ENCODE measurements at places on chromosomes 11 and 22.
A peak's percentile ranks its signal among the peaks of the same experiment; 100 is the strongest.

- peak; percentile 65 for DNase-seq
Measured at GRCh38 chr11:34564406-34564805, 50.8 kb upstream of the ELF5 start.

GRCh38 chr11:27873664-27874063 lies 173.4 kb upstream of the BDNF start:
- no peak for DNase-seq

- DNase-seq: no peak
Measured at GRCh38 chr11:108751444-108751843, 86.6 kb downstream of the DDX10 start.

GRCh38 chr11:47997063-47998053 lies 17.0 kb downstream of the PTPRJ start:
- DNase-seq: no peak

DNA sequence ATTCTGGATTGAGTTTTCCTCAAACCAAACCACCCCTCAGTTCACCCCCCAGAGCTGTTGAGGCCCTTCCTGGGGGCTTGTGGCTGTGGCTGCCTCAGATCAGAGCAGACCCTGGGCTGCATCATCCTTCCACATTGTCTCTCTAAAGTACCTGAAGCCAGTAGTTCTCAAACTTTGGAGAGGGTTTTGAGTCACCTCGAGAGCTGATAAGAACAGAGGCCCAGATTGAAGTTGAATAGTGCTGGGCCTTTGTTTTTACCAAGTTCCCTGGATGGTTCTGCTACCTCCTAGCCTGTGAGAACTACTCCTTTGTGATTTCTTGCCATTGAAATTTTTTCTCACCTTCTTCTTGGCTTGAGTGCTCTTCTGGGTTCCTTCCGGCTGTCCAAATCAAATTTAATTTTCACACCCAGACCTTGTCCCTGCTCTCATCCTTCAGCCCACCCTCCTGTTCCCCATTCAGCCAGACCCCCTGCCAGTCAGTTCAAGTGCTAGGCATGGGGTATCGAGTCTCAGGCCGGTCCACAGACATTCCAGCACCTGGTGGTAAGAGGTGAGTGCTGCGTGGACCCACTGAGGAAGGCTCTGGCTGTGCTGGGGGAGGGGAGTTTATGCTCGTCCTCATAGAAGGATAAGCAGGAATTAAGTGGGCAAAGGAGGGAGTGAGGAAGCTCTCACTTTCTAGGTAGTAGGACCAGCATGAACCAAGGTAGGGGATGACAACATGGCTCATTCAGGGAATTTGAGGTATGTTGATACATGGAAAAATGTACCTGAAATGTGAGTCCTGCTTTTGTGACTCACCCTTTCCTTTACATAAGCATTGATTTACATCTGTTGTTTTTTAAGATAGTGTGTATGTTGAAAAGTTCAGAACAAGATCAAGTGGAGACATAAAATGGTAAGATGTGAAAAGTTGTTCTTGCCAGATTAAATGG lies 116.5 kb downstream of the PTPRJ start:
- DNase-seq: no peak

DNA sequence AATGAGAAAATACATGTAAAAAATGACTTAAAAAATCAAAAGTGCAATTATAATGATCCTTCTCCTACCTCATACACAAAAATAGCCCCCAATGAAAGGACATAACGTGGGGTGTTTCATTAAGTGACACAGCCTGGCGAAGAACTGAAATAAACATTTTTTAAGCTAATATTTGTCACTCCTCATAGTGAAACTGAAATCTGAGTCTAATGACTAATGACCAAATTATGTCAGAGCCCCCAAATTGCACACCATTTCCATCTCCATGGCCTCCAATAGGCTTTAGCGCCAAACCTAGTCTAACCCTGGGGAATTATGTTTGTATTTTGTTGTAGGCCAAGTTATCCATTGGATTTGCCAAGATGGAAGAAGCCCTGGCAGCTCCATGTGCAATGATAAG lies 119.1 kb downstream of the WT1 start:
- DNase-seq: no peak

GRCh38 chr11:78354408-78355308 lies 63.0 kb downstream of the GAB2 start:
- no peak for DNase-seq

DNA sequence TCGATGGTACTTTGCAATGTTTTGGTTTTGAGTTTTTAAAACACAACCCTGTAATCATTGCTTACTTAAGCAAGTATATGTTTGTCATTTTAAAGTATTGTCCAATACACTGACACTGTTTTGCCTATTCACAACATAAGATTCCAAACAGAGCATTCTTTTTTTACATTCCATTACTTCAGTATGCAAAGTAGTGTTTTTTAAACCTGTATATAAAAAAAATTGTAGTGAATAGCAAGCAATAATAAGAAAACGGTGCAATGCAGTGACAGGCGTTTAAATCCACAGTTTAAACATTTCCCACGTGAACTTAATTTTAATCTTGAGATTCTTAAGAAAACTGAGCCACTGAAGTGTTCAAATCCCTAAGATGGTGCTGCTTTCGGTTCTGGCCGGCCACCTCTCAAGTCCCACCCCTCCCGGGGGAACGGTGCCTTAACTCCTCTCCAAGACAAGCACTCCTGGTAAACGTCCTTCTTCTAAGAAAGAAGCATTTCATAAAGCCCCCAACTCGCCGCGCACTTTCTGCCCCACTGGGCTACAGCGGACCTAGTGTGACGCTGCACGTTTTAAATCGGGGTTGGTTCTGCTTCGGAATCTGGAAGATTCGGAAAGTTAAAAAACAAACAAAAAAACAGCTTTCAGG lies 2.9 kb downstream of the PGR start:
- DNase-seq: no peak
